ENCODE measurements at places on chromosomes 3 and 15. TPM values are rescaled to one million over a fixed set of nuclear protein-coding genes. Genes with fewer than 3 reads are reported as not detected.

MEIS2 gene
- 14.7 TPM for polyA plus RNA-seq

ZNF592 gene
- polyA plus RNA-seq, result 6.9 TPM

GOLGA8O gene
- polyA plus RNA-seq, result 0.28 TPM

NRROS gene
- polyA plus RNA-seq, result 2.0 TPM

GRM7 gene
- polyA plus RNA-seq, result not detected

RPP25 gene
- polyA plus RNA-seq, result 7.3 TPM

HYAL1 gene
- 126 TPM for polyA plus RNA-seq

CEP152 gene
- 1.4 TPM for polyA plus RNA-seq

SAMD7 gene
- polyA plus RNA-seq, result not detected

CFAP20DC gene
- 0.73 TPM for polyA plus RNA-seq

CACNA2D3 gene
- polyA plus RNA-seq, result 5.7 TPM

OSBPL10 gene
- 11.8 TPM for polyA plus RNA-seq

LRRC31 gene
- polyA plus RNA-seq, result not detected

GATM gene
- polyA plus RNA-seq, result 421 TPM

FAM98B gene
- 12.9 TPM for polyA plus RNA-seq

PRSS50 gene
- 0.19 TPM for polyA plus RNA-seq

COMMD2 gene
- 17.9 TPM for polyA plus RNA-seq

All from kidney (tissue), 22 donors.